KG1 (cell line): ENCODE measurements at places on chromosomes 5 and 9.
A peak's percentile ranks its signal among the peaks of the same experiment; 100 is the strongest.

DNA sequence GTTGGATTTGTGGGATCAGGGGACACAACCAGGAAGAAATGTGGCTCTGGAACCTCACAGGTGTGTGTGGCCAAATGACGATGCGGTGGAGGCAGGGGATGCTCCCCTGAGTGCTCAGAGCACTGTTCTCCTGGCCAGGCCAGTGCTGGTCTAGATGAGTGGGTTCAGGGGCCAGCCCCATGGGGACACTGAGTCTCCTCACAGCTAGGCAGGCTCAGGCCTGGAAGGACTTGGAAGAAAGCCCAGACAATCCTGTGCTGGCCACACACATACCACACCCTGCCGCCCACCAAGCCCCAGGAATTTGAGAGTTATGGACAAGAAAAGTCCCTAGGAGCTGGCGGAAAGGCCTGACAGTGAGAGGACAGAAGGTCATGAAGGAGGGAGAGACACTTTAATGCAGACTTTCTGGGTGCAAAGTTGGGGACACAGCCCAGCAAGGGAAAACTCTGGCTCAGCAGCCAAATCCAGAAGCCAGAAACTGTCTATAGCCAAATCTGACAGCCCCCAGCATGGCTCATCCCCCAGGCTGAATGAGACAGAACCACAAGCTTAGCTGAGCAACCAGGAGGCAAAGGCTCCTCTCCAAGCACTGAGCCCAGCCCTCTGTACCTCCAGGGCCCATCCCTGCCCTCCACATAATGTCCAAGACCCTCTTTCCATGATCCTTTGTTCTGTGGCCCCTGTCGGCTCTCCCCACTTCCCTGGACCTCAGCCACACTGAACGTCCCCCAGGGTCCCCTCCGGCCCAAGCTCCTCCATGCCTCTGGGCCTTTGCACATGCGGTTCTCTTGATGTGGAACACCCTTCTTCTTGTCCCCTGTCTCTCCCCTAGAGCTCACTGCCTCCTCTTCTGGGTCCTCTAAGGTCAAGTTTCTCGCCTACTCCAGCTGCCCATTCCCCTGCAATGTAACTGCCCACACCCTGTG is 22.4 kb downstream of the LHX6 start:
- no peak for DNase-seq

DNA sequence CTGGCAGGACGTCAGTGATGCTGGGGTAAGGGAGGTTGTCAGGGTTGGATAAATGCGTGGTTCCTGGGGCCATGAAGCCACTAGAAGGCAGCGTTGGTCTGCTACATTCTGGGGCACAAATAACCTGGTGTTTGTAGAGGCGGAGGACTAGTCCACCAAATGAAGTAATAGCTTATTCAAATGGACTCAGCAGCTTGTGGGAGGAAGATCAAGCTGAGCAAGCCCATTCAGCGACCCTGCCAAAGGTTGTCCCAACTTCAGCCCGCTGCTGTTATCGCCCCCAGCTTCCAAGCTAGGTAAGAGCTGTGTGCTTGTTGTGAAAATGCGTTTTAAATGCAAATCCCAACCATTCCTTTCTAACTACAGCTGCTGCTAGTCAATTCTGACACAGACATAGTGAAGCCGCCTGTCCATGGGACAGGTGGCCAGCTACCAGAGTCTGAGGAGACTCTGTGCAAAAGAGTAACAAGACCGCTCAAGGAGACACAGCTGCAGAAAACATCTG is 7.6 kb upstream of the FAM240B start:
- no peak for DNase-seq

DNA sequence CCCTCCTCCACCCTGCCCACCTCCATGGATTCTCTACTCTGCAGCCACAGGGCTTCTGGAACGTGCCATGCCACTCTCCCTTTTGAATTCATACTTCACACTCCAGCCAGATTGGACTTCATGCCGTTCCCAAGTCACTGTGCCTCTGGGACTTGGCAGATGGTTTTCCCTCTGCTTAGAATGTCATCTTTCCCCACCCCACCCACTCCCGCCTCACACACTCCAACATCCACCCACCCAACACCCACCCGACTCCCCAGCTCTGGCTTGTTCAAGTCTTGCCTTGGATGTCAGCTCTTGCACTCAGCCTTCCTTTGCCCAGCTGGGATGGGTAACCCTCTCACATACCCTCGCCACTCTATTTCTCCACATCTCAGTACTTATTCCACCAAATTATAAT is 142.1 kb upstream of the DHFR start:
- no peak for DNase-seq

DNA sequence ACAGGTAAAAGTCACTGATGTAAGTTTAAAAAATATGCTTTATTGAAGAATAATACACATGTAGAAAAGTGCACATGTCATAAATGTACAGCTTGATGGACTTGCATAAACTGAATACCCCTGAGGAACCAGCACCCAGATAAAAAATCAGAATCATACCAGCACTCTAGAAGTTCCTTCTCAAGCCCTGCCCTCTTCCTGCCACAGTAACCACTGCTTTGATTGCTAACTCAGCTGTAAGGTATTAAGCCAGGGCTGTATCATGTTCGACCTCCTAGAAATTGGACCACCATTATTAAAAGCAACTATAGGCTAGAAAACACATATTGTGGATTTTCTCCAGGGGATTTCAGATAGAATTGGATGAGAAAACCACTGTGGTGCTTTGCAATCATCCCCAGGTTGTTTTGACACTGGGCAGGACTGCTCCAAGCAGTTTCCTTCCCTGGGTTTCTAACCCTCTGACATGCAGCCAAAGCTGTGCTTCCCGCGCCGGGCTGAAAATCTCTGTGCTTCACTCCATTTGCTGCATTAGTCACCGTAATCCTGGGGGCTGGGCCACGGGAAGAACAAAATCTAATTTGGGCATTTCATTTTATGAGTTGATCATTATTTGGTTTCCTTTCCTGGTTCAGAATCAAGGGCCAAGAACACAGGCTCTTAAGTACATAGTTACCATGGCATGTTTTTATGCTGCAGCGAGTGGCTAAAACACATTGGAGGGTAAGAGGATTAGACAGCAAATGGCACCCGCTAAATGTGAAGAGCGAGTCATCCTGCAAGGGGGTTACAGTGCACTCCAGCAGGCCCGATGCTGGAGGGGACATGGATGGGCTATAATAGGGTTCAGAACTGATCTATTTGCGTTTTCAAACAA is 139.4 kb upstream of the IL12B start:
- DNase-seq: no peak

- no peak for DNase-seq
These were observed 23.1 kb upstream of the FGF10 start for GRCh38 chr5:44412286-44412685.

GRCh38 chr9:9817176-9817575 is 795.6 kb downstream of the PTPRD start:
- DNase-seq: no peak

DNA sequence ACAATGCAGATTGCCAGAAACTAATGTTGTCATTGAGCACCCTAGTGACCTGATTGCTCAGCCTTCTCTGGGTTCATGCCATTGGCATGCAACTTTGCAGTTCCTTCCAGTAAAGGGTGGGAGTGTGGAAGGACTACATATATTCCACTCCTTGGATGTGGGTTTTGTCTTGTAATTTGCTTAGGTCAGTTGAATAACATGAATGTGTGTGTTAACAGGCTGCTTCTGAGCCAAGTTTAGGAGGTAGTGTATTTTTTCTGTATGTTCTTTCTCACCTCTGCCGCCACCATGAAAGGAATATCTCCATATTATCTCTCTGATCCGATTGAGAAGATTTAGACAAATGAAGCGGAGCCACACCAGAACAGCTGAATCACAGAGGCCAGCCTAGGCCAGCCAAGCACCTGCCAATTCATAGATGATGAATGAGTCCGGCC is 1929.6 kb upstream of the CDH6 start:
- no peak for DNase-seq

GRCh38 chr5:139649082-139649991 is 1.2 kb downstream of the CXXC5 start:
- DNase-seq: no peak

GRCh38 chr5:166338801-166339200 is 1952.6 kb upstream of the WWC1 start:
- DNase-seq: no peak

DNA sequence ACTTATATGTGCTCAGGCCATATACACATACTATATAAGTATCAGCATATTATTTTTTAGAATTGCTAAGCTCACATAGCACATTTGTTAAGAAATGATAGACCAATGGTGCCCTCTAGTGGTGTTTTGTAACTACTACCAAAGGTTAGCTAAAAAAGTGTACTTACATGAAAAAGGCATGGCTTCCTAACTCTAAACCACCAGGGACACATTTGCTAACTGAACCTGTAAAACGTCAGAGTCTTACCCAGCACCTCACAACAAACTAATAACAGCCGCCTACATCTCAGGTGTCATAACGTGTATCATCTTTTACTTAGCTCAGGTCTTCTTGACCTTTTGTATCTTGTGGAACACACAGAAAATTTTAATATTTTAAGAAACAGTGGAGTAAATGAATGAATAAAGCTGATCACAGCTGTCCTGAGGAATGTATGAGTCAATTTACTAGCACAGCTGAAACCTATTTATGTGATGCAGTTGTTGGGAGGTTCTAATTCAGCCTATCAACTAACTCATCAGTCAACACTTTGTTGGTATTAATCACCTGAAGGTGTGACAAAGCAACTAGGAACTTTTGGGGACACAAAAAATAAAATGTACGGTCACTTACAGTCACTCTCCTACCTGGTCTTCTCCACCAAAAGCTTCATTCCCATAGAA is 72.9 kb downstream of the BAAT start:
- peak; percentile 70 for DNase-seq

- no peak for DNase-seq
These were observed 12.8 kb downstream of the CRAT start for GRCh38 chr9:129097671-129098306.

DNA sequence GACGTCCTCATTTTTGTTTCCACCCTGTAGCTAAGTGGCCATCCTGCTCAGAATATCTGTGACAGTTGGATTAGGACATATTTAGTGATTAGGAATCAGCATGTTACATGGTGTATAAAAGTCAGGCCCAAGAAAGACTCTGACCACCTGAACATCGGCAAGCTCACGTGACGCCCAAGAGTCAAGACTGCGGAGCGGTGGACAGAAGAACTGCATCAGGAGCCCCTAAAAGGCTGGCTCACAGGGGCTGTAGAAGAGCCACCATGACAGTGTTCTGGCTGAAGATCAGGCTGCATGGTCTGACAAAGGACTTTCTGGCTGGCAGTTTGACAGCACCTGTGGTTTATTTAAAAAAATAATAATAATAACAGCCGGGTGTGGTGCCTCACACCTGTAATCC is 185.3 kb downstream of the AUH start:
- no peak for DNase-seq

DNA sequence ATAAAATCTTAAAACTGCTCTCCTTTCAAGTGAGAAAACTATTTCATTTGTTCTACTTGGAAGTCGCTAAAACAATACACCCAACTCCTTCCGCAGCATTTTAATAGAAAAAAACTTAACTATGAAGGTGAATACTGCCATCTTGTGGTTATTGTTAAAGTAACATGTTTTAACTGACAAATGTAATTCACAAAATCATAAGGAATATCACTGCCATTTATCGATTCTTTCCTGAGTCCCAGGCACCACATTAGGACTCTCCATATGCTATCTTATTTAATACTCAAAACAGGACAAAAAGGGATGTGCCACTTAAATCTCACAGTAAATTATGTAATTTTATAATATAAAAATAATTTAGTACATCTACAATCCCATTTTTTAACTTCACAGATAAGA is 130.5 kb upstream of the ITGA1 start:
- no peak for DNase-seq

DNA sequence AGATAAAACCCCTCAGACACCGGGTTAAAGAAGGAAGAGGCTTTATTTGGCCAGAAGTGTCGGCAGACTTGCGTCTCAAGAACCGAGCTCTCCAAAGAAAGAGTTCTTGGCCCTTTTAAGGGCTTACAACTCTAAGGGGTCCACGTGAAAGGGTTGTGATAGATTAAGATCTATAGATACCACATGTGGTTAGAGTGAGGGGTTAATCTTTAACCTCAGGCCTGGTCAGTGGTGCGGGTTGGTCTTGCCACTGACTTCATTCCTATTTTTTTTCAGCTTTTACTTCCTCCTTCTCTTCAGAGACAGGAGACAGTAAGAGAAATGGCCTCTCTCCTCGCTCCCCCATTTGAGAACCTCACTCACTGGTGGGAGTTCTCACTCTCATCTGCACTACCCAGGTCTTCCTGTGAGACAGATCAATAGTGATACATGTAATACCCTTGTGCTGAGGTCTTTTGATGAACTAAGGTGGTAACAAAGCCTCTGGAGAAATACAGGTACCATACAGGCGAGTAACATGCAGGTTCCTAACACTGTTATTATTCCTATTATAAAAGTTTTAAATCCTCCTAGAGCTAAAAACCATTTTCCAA is 52.4 kb upstream of the COX7C start:
- peak; percentile 38 for DNase-seq

DNA sequence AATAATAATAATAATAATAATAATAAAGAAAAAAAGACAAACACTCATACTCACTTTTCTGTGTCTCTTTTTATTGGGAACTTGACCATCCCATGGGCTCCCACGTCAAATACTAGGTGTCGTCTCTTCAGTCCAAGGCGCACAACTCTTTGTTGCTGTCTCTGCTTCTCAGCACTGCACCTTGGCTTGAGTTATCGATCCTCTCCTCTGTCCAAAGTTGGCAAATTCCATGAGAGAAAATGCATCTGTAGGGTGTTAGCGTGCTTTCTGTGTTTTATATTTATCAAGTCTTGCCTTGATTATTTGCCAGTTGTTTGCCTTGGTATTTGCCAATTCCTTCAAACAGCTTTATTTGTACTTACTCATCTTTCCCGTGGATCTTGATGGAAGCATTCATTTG is 653.7 kb downstream of the CDH18 start:
- no peak for DNase-seq

DNA sequence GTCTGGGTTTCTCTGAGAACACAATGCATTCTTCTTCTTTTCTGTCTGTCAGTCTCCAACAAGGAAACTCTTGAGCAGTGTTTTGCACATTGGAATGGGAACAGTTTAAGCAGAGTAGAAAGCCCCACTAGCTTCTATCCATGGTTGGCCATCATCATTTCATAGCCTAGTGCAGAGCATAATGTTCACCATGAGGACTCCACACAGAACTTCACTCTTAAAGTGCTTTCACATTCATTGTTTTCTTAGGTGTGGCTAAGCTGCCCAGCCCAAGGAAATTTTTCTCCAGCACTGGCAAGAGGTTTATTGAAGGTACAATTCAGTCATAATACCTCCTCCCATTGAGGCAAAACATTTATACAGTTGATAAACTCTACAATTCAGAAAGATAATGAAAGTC is 503.0 kb upstream of the CD180 start:
- DNase-seq: no peak

GRCh38 chr9:93634311-93635185 is 58.2 kb downstream of the PHF2 start:
- no peak for DNase-seq

DNA sequence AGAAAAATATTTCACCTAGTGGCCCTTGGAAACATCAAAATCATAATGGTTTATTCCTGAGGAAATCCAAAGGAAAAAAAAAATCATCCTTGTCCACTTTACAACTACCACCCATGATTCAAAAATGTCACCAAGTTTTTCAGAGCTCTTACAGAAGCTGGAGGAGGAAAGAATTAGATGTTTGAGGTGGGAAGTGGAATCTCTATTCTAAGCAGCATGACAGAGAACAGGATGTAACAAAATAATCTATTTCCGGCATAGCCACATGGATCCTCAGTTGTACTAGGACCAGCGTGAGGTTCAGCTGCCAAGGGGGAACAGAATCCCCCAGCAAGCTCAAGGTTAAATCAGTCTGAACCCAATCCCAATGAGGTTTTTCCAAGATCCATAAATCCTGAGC is 40.2 kb downstream of the FBXW11 start:
- no peak for DNase-seq

- no peak for DNase-seq
These were observed 265.0 kb downstream of the MARCHF11 start for GRCh38 chr5:15914638-15915037.
